ENCODE measurements at places on chromosomes 12 and 14. TPM values are rescaled to one million over a fixed set of nuclear protein-coding genes. Genes with fewer than 3 reads are reported as not detected.

DNA sequence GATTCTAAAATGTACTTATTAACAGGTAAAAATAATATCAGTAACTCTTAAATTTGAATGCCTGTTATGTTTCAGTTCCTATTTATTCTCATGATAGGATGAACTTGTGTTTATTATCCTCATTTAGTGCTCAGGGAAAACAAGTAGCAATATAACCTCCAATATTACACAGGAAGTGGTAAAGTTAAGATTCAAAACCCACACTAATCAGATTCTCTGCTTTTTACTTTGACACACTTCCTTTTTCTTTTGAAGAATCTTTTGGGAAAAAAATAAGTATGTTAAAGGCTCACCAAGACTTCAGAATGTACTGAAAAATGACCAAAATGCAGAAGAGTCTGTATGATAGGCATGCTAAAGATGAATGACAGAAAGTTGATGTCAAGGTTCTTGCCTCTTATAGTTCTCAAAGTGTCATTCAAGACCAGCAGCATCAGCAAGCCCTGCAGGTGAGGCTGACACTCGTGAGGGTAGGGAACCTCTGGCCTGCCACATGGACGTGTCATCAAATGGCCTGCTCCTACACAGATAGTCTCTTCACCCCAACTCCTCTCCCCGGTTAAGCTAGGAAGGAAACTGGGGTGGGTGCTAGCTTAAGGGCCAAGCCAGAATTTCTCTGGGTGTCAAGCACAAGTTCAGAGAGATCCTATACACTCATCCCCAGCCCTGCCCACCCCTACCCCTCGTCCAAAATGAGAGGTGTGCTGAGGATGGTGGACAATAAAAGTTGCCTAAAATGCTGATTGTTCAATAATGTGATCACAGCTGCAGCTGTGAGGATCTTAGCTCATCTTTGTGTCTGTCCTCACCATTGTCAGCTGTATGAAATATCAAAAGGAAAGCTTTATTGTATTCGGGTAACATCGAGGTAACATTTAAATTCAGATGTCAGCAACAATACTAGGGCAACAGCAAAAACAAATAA, 6.3 kb downstream of the TBPL2 start:
- no peak for DNase-seq
- no peak overlapping the region for H3K27ac ChIP-seq
- no peaks in the 10 kb centered on the region for H3K36me3 ChIP-seq

Gene CISTR
- not detected for total RNA-seq

- no peak overlapping the region for H3K27ac ChIP-seq
- peaks cover 9% of the 10 kb centered on the region for H3K27me3 ChIP-seq
- no peaks in the 10 kb centered on the region for H3K4me1 ChIP-seq
- no peak for DNase-seq
Observed at GRCh38 chr12:117662620-117663395, 301.4 kb upstream of the NOS1 start.

DNA sequence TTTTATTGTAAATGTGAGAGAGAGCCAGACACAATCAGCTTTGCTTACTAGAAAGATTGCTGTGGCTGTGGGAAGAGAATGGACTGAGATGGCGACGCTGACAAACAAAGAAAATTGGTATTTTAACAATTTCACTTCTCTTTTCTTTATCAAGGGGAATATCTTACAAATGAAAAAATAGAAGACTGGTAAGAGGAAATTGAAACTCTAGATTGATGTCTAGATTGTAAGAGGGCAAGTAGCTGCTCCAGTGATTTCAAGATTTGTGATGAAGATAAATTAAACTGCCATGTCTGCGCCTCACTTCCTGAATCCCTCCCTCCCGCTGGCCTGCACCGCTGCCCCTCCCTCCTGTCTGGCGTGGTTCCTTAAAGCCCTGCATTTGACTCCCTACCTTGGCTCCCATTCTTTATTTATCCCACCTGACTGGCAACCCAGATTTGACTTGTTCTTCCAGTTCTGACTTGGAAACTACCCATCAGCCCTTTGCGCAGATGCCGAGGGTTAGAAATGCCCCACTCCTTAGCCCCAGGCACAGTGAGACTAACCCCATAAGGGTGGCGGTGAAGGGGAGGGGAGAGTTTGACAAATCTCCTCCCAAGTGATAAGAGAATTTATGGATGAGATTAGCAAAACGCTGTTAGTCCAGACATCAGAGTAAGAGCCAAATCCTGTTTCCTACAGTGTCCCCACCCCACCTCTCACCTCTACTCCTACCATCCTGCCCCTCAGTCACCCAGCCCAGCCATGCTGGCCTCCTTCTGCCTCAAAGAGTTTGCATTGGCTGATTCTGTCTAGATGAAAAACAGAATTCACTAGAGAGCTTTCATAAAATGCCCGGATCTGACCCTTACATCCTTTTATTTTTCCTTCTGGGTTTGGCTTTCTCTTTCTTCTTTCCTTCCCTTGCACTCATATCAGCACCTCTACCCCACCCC, 125.3 kb upstream of the ATF7IP start:
- peaks cover 27% of the 10 kb centered on the region for H3K4me1 ChIP-seq
- DNase-seq: no peak
- H3K27me3 ChIP-seq: no peaks in the 10 kb centered on the region

GRCh38 chr14:85439696-85440328, 90.1 kb upstream of the FLRT2 start:
- DNase-seq: no peak
- H3K27me3 ChIP-seq: no peaks in the 10 kb centered on the region
- no peak overlapping the region for H3K27ac ChIP-seq
- no peaks in the 10 kb centered on the region for H3K4me1 ChIP-seq

Gene RGS6
- 0.93 TPM for total RNA-seq

Gene LRRC9
- not detected for total RNA-seq

GRCh38 chr14:91058042-91058581, 2.3 kb downstream of the RPS6KA5 start:
- H3K4me1 ChIP-seq: peaks cover 28% of the 10 kb centered on the region
- H3K27me3 ChIP-seq: no peaks in the 10 kb centered on the region
- H3K4me3 ChIP-seq: no peak overlapping the region
- H3K27ac ChIP-seq: no peak overlapping the region
- no peaks in the 10 kb centered on the region for H3K36me3 ChIP-seq
- no peak for DNase-seq

Gene SLC5A8
- 0.60 TPM for total RNA-seq

Gene VTI1B
- 61.1 TPM for total RNA-seq

Gene SLCO1B1
- not detected for total RNA-seq

DNA sequence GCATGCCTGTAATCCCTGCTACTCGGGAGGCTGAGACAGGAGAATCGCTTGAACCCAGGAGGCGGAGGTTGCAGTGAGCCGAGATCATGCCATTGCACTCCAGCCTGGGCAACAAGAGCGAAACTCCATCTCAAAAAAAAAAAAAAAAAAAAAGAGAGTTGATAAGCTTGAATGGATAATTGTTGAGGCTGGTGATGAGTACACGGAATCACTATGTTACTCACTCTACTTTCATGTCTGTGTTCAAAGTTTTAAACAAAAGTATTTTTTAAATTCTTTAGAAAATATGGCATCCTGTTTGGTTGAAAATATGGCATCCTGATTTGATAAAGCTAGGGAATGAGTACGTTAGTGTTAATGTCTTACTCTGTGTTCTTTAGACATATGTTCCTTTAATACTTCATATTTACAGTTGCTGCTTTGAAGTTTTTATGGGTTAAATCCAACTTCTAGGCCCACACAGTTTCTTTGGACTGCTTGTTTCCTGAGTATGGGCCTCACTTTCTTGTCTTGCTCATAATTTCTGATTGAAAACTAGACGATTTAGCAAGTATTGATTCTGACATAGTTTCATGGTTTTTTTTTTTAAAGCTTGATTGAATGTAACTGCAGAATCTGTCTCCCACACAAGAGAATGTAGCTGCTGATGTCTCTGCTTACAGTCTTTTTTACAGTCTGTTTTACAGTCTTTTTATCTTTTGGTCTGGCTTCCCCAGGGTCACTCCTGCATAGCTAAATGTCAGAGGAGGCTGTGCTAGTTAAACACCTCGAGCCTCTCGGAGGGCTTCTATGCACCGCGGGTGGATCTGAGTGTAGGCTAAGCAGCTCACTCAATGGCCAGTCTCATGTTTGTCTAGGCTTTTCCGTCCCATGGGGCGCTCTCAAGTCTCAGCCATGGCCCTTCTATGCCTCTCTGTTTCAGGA, 14.1 kb upstream of the FBLN5 start:
- H3K27me3 ChIP-seq: no peaks in the 10 kb centered on the region
- DNase-seq: no peak
- no peaks in the 10 kb centered on the region for H3K4me1 ChIP-seq
- no peak overlapping the region for H3K27ac ChIP-seq

GRCh38 chr14:79668951-79669350, 542.4 kb downstream of the DIO2 start:
- H3K27me3 ChIP-seq: no peaks in the 10 kb centered on the region
- DNase-seq: no peak
- no peak overlapping the region for H3K27ac ChIP-seq
- no peaks in the 10 kb centered on the region for H3K36me3 ChIP-seq
- H3K4me1 ChIP-seq: no peaks in the 10 kb centered on the region

- H3K27me3 ChIP-seq: no peaks in the 10 kb centered on the region
- H3K27ac ChIP-seq: peak overlapping the region; percentile 70
- H3K4me1 ChIP-seq: peaks cover 43% of the 10 kb centered on the region
- DNase-seq: no peak
- no peaks in the 10 kb centered on the region for H3K36me3 ChIP-seq
- peak overlapping the region; percentile 46 for H3K4me3 ChIP-seq
Observed at GRCh38 chr12:1204581-1205121, 213.6 kb downstream of the ERC1 start.

- H3K27me3 ChIP-seq: no peaks in the 10 kb centered on the region
- no peak overlapping the region for H3K4me3 ChIP-seq
- no peaks in the 10 kb centered on the region for H3K4me1 ChIP-seq
- no peak overlapping the region for H3K27ac ChIP-seq
- H3K36me3 ChIP-seq: no peaks in the 10 kb centered on the region
- no peak for DNase-seq
Observed at GRCh38 chr12:76006028-76006925, 25.3 kb downstream of the PHLDA1 start.

Gene DPY19L2
- total RNA-seq: 0.64 TPM

DNA sequence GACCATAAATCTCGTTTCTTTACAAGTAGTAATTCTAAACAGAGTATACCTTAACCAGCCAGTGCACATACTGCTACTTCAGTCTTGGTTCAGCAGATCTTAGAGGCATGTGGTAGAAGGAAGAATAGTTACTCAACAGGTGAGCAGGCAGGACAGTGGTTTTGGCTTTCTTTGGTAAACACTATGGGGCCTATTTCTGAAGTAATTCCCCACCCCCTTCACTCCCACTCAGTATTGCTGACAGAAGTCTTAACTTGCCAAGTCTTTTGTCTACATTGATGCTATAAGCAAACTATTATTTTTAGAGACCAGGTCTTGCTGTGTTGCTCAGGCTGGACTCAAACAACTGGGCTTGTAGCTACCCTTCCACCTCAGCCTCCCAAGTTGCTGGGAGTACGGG, 68.5 kb downstream of the FBXO34 start:
- no peaks in the 10 kb centered on the region for H3K27me3 ChIP-seq
- DNase-seq: no peak
- H3K4me3 ChIP-seq: no peak overlapping the region
- H3K4me1 ChIP-seq: peaks cover 19% of the 10 kb centered on the region
- H3K27ac ChIP-seq: no peak overlapping the region
- H3K36me3 ChIP-seq: no peaks in the 10 kb centered on the region

Gene KRT1
- total RNA-seq: 6,044 TPM

DNA sequence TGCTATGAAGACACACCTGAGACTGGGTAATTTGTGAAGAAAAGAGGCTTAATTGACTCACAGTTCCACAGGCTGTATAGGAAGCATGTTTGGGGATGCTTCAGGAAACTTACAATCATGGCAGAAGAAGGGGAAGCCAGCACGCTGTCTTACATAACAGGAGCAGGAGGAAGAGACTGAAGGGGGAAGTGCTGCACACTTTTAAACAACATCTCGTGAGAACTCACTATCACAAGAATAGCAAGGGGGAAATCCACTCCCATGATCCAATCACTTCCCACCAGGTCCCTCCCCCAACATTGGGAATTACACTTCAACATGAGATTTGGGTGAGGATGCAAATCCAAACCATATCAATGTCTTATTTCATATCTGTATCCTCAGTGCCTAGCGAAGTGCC, 307.2 kb downstream of the ATP23 start:
- no peak for DNase-seq
- no peak overlapping the region for H3K27ac ChIP-seq
- no peak overlapping the region for H3K4me3 ChIP-seq
- H3K36me3 ChIP-seq: no peaks in the 10 kb centered on the region
- H3K4me1 ChIP-seq: no peaks in the 10 kb centered on the region

Gene SLC17A8
- total RNA-seq: not detected

Gene MYF5
- total RNA-seq: not detected

- peaks cover 33% of the 10 kb centered on the region for H3K4me1 ChIP-seq
- DNase-seq: no peak
- H3K36me3 ChIP-seq: no peaks in the 10 kb centered on the region
- no peaks in the 10 kb centered on the region for H3K27me3 ChIP-seq
- H3K4me3 ChIP-seq: no peak overlapping the region
- no peak overlapping the region for H3K27ac ChIP-seq
Observed at GRCh38 chr14:65359503-65359902, 53.0 kb upstream of the FUT8 start.

Gene OXA1L
- 80.1 TPM for total RNA-seq

DNA sequence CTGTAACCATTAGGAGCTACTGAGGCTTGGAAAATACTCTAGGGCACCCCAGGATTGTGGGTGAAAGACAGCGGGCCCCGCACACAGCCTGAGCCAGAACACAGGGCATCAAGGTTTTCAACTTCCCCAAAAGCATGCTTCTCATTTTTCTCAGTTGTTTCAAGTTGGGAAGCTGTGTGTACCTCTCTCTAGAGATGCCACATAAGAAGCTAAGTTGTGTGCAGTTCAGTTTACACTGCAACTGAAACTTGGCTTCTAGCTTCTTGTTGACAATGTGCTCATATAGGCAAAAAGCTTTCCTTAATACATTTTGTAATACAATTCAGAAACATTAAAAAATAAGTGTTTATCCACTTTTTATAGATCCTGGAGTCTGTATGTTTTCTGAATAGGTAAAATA, 88.1 kb upstream of the PTPRR start:
- no peak overlapping the region for H3K4me3 ChIP-seq
- DNase-seq: no peak
- no peaks in the 10 kb centered on the region for H3K27me3 ChIP-seq
- peak overlapping the region; percentile 0 for H3K27ac ChIP-seq

GRCh38 chr12:19453961-19454360, 14.7 kb downstream of the AEBP2 start:
- H3K27me3 ChIP-seq: no peaks in the 10 kb centered on the region
- H3K36me3 ChIP-seq: no peaks in the 10 kb centered on the region
- no peak overlapping the region for H3K27ac ChIP-seq
- H3K4me1 ChIP-seq: peaks cover 28% of the 10 kb centered on the region

Gene SYNDIG1L
- total RNA-seq: not detected

- no peaks in the 10 kb centered on the region for H3K27me3 ChIP-seq
- H3K4me1 ChIP-seq: peaks cover 8% of the 10 kb centered on the region
- H3K4me3 ChIP-seq: no peak overlapping the region
Observed at GRCh38 chr14:23916004-23916403, 37.6 kb upstream of the DHRS4 start.

- H3K36me3 ChIP-seq: peaks cover 8% of the 10 kb centered on the region
- H3K27ac ChIP-seq: no peak overlapping the region
- H3K4me3 ChIP-seq: peak overlapping the region; percentile 72
- no peak for DNase-seq
- H3K27me3 ChIP-seq: no peaks in the 10 kb centered on the region
- H3K4me1 ChIP-seq: peaks cover 33% of the 10 kb centered on the region
Observed at GRCh38 chr14:73888460-73888725, 1.7 kb downstream of the ZNF410 start.

All from suprapubic skin (tissue), 4 donors.